ENCODE measurements at places on chromosomes 7 and 10.
A peak's percentile ranks its signal among the peaks of the same experiment; 100 is the strongest.

- DNase-seq = no peak
Observed at GRCh38 chr7:80478683-80479082, 33.2 kb downstream of the GNAT3 start.

DNA sequence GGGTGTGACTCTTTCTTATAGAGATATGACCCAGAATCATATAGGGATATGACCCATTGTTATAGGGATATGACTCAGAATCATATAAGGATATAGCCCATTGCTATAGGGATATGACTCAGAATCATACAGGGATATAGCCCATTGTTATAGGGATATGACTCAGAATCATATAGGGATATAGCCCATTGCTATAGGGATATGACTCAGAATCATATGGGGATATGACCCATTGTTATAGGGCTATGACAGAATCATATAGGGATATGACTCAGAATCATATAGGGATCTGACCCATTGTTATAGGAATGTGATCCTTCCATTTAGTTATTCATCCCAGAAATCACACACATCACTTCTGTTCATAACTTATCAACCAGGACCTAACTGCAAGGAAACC, 312.2 kb upstream of the ADARB2 start:
- no peak for DNase-seq

DNA sequence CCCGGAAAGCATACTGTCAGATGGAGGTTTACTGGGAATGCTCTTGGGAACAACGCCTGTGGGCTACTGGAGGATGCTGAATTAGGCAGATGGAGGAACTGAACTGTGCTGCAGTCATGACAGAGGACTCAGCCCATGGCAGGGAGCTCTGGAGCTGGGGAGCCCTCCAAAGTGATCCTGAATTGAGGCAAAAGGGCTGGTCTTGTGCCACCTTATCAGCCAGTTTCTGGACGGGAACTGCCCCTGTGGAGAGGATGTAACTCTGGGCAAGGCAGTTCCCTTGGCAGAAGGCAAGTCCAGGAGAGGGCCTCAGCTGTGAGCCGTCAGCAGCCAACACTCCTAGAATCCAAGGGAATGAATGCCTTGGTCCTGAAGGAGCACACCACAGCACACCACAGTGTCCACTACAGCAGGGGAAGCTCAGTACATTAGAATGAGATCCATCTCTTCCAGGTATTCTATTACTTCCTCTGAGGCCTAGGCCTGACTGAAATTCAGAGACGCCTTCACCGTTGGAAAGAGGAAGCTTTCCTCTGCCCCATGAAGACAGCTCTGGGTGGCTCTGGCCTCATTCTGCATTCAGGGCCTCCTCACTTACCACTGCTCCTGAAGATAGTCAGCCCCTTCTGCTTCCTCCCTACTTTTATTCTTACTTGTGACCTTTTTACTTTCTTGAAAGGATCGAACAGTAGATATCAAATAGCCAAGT, 139.6 kb upstream of the GPR26 start:
- DNase-seq = no peak

DNA sequence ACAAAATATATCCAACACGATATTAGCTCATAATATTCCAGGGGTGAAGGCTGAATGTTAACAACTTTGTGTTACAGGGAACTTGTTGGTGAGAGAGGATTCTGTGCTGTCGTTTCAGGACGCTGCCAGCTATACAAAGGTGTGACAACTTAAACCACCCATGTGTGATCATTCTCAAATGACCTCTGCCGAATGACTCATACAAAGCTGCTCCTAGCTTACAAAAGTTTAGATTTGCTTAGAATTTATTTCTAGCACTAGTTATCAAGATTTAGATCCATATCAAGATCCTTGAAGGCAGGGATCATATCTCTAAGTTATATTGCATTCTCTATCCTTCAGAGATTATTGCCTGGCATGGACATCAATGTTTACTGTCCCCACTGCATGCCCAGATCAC, 65.3 kb downstream of the COBL start:
- DNase-seq = no peak

DNA sequence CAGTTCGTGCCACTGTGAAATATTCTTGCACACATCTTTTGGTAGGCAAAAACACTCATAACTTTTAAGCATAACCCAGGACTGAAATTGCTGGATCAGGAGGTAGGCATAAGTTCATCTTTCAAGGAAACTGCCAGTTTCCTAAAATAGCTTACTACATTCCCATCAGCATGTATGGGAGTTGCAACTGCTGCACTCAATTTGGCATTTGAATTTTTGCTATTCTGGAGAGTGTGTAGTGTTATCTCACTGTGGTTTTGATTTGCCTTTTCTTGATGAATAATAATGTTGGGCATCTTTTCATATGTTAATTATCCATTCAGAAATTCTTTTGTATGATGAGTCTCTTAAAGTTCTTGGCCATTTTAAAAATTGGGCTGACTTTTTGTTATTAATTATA, 95.2 kb downstream of the ORC5 start:
- DNase-seq = no peak

- no peak for DNase-seq
Observed at GRCh38 chr7:25119102-25119501, 6.0 kb downstream of the CYCS start.

DNA sequence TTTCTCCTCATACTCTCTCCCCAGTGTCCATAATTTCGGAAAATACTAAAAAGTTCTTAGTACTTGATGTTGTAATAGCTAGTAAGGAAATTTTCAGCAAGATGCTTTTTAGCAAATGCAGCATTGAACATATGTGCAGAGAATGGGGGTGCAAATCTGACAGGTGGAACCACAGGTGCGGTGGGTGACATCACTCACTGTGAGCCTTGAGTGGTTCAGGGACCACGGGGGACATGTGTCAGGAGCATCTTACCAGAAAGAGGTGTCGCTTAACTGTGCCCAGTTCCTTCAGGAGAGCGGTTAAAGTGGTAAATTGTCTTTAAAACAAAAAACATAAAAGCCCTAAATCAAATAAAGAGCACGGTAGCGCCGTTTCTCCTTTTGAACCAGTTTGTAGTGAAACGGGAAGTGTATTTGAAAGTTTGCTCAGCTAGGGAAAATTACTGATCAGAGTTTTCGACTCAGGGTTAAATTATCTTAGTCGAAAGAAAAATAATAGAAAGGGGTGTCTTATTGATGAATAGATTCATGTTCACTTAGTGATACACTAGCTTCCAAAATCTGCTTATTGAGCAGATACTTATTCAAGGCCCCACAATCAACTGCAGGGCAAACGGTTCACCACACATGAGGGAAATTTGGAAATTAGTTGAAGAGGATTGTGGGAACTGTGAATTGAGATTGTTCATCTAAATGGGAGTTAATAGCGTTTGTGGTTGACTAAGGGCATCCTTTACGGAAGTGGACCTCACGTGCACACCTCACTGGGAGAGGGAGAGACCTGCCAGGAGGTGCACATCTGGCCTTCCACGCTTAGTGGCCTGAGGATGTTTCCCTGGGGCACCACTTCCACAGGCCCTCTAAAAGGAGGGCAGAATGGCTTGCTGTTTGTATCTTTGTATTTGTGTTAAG, 12.7 kb downstream of the CUL1 start:
- DNase-seq = no peak

GRCh38 chr10:127415901-127416581, 133.1 kb upstream of the NPS start:
- no peak for DNase-seq

GRCh38 chr10:93501650-93502049, 5.2 kb downstream of the CEP55 start:
- DNase-seq = no peak

GRCh38 chr7:162632-163297, 29.6 kb upstream of the FAM20C start:
- no peak for DNase-seq

DNA sequence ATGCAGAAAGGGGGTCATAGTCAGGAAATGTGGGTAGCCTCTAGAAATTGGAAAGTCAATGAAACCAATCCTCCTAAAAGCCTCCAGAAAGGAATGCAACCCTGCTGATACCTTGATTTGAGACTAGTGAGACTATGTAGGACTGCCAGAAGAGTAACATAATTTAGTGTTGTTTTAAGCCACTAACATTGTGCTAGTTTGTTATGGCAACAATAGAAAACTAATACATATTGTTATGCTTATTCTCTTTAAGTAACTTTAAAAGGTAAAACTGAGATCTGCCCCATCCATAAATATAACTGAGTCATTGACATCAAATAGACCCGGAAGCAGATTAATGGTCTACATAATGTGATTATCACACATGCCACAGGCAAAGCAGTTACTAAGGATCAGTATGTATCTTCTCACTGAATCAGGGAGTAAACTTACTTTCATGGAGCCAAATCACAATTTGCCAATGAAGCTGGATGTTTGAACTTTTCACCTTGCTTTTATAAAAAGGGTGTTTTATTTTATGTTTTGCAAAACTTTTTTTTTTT, 146.4 kb upstream of the TMEM106B start:
- DNase-seq = no peak

- no peak for DNase-seq
Observed at GRCh38 chr10:105026566-105026965, 385.5 kb downstream of the SORCS3 start.

DNA sequence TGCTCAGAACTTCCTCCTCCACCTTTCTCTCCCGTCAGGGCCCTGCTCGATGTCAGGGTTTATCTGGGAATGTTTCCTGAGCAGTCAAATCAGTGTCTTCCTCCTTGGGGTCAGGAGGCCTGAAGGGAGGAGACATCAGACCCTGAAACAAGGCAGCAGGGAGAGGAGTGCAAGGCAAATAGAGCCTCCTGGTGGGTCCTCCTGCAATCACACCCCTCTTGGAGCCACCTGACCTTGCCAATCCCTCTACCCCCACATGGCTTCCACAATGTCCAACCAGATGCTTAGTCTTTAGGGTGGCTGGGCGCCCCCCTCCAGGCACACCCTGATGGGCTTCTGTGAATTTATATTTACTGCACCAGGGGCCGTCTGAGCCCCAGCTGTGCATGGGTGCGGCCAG, 12.2 kb downstream of the GPR26 start:
- no peak for DNase-seq

DNA sequence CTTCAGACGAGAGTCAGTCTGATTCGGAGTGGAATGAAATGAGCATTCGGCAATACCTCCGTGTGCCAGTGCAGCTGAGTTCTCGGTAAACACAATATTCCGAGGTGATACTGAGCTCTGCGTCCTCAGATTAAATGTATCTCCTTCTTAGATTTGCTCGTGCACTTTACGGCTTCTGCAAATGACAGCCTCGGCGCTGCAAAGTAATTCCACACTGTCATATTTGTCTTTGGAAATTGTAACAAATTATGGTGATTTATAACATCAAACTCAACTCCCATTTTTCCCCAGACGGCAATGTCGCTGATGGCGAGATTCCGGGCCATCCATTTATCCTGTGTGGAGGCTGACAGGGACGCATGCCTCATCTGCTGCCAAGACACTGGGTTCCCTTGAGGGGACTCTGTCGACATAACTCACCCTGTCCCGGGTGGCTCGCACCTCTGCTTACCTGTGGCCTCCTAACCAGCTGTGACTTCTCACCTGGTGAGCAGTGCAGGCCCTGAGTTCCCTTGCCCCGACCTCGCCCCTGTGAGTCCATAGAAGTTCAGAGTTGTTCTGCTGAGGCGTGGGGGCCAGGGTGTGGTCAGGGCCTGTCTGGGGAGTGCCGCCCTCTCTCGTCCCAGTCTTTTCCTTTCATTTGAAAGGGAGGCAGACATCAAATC, 201.9 kb downstream of the ADARB2 start:
- no peak for DNase-seq

DNA sequence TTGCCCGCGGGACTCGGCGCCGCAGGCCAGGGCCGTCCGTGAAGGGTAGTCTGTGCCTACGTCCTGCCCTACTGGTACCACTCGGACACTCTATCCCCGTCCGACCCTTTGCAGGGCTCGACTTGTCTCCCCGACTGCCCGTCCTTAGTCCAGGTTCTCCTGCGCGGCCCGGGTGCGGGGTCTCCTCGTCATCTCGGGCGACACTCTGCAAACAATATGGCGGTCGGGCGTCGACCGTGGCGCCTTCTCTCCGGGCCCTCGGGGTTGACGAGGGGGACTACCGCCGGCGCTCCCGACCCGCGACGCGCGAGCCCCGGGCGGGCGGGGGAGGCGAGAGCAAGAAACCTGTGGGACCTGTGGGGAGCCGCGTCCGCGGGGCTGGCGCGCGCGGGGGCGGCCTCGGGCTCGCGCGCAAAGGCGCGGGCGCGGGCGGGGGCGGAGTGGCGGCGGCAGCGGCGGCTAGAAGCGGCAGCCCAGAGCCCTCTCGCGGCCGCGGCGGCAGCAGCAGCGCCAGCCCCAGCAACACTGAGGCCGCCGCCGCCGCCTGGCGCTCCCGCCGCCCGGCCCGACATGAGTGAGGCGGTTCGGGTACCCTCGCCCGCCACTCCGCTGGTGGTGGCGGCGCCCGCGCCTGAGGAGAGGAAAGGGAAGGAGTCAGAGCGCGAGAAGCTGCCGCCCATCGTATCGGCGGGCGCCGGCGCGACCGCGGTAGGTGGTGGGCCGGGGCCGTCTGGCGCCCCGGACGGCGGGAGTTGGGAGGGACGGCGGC, at the start of gene HECTD2:
HECTD2 (plus strand) TSS at position 476 of the 769 bp plus-strand sequence; CDS start at position 571, 95 bp downstream.
- peak; percentile 84 for DNase-seq

DNA sequence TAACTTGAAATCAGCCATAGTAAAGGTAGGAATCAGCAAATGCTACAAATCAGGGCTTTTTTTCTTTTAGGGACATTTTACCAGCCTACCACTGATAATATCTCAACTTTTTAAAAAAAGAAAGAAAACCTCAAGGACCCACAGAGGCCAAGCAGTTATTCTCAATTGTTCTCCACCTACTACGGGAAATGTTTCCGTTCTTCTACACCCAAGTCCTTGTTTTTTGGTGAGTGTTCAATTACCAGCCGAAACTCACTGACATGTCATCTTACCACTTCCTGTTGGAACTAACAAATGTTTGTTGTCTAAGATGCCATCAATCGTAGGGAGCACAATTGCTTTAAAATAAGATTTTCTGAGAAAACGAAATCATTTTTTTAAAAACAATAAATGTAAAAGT, 50.2 kb upstream of the CDK1 start:
- no peak for DNase-seq

DNA sequence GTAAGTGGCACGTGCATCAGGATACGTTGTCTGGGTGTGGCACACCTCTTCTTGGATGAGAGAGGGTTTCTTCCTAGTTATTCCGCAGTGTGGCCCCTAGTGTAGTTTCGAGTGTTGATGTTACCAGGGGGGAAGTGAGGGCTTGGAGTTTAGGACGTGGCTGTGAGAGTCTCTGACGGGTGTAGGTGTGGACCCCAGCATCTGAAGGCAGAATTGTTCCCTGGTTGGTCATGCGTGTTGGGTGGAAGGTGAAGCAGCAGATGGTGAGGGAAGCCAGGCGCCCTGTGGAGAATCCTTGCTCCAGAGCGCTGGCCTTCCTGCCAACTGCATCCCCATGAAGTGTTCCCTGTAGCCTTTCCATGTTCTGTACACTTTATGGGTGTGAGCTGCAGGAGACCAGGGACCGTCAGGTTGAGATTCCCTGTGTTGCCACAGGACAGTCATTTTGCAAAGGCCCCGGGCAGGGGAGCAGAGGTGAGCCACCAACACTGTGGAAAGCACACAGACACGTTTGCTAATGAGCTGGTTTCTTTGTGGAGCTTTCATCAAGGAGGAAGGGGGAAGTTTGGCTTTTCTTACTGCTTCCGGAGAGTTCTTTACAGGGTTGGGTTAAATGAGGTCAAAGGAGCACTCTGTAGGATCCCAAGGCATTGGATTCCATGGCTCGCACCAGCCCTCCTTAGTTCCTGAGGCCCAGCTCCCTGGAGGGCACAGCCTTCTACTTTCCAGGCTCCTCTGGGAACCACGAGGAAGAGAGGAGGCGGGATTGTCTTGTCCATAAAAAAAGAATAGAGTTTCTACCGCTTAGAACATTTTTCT, 32.0 kb downstream of the TSPAN14 start:
- DNase-seq = no peak

GRCh38 chr7:73557397-73558257, at the start of gene BCL7B:
BCL7B (minus strand) TSS chr7:73557690; CDS start chr7:73557578, 112 bp downstream.
- peak; percentile 78 for DNase-seq
